ENCODE measurements at places on chromosomes 11 and 22.
A peak's percentile ranks its signal among the peaks of the same experiment; 100 is the strongest.

GRCh38 chr22:40637183-40638150 is 948 bp upstream of the MRTFA start:
- DNase-seq = no peak

DNA sequence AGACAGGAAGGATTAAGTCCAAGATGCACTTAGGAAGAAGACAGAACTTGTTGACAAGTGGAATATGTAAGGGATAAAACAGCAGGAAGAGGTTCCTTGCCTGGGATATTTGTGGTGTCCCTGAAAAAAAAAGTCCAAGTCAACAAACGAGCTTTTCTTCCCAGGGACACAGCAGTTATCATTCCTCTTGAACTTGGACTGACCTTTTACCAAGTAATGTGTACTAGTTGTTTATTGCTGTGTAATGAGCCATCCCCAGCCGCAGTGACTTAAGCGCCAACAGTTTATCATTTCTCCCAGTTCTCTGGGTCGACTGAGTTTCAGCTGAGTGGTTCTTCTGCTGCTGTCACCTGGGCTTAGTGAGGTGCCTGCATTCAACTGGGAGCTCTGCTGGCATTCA is 37.0 kb downstream of the KREMEN1 start:
- no peak for DNase-seq

DNA sequence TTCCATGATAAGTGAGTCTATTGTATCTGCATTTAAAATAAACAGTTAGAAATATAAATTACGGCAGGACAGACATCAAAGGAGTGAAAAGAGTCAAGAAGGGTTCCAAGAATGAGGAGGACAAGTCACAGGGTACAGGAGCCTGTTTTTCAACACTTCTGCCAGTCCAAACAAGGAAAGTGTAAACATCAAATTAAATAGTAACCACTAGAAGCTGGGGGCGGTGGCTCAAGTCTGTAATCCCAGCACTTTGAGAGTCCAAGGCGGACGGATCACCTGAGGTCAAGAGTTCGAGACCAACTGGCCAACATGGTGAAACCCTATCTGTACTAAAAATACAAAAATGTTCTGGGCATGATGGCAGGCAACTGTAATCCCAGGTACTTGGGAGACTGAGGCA is 219.6 kb downstream of the LUZP2 start:
- DNase-seq = no peak

DNA sequence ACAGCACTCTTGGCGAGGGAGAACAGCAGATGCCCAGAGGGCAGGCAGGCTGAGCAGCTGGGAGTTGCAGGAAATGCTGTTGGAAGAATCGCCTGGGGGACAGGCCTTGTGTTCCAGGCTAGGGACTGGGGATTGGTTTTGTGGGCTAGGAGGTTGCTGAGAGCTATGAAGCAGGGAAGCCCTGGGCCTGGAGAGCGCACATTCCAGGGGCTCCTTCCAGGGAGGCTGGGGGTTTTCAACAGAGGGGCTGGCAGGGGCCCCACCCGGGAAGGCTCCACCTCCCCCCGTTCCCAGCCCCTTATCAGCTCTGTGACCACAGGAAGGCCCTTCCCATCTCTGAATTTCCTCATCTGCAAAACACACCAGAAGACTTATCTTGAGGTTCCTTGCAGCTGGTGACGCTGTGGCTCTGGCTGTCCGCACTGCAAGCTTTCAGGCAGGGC is 21.7 kb downstream of the WNT11 start:
- no peak for DNase-seq

- no peak for DNase-seq
These were observed 835.1 kb downstream of the NTM start for GRCh38 chr11:132205496-132205895.

DNA sequence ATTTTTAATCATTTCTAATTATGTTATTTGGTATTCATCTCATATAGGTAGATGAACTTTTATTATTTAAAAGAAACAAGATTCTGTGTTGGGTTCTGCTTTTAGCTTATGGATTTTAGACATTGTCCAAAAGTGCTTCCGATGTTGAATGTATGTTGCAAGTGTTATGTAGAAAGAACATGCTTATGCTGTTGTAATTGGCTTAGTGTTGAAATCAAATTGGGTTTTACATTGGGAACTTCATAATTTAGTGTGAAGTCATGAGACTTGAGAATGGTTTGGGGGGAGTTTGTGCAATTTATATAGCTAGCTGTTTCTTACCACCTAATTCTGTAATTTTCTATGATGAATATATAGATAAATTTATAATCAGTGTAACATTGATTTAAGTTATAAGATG is 3.6 kb downstream of the MTMR3 start:
- no peak for DNase-seq

DNA sequence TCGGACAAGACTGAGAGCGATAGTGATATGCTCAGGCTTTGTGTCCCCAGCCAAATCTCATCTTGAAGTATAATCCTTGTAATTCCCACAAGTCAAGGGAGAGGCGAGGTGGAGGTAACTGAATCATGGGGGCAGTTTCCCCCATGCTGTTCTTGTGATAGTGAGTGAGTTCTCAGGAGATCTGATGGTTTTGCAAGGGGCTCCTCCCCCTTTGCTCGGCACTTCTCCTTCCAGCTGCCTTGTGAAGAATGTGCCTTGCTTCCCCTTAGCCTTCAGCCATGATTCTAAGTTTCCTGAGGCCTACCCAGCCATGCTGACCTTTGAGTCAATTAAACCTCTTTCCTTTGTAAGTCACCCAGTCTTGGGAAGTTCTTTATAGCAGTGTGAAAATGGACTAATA is 7.5 kb upstream of the FOLR2 start:
- no peak for DNase-seq

GRCh38 chr11:118662401-118663271 is 16.8 kb downstream of the TREH start:
- no peak for DNase-seq

- peak; percentile 66 for DNase-seq
These were observed 23.8 kb upstream of the CAPRIN1 start for GRCh38 chr11:34027516-34028408.

DNA sequence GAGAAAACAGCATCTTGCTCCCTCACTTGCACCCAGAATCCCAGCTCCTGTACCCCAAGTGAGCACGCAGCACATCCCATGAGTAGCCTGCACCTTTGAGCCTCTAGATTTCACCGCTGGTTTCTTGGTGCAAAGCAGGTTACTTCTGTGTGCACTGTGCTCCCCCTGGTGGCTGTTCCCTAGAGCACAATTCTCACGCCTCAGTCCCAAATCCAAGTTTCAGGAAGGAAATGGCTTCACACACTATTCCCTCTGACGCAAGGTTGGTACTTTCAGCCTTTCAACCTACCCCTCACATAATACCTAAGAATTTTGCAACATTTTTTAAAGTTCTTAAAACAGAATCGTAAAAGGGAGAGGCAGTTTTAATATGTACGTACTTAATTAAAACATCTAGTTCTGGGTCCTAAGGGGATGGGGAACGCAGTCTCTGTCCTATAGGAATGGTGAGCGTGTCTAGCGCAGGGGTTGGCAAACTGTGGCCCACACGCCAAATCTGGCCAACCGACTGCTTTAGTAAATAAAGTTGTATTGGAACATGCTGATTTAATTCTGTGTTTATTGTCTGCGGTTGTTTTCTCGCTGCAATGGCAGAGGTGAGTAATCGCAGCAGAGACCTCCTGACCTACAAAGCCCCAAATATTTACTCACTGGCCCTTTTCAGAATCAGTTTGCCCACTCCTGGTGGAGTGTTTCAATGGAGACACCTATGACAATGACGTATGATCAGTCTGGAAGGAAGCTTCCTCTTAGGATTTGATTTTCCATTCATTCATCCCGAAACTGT is 27.5 kb downstream of the DHCR7 start:
- DNase-seq = peak; percentile 32

DNA sequence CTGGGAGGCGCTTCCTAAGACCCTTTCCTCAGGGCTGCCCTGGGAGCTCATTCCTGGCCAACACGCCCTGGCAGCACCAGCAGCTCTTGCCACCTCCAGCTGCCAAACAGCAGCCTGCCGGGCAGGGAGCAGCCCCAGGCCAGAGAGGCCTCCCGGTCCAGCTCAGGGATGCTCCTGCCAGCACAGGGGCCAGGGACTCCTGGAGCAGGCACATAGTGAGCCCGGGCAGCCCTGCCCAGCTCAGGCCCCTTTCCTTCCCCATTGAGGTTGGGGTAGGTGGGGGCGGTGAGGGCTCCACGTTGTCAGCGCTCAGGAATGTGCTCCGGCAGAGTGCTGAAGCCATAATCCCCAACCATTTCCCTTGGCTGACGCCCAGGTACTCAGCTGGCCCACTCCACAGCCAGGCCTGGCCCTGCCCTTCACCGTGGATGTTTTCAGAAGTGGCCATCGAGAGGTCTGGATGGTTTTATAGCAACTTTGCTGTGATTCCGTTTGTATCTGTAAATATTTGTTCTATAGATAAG is 7.6 kb downstream of the SLC39A13 start:
- peak; percentile 82 for DNase-seq

- DNase-seq = no peak
These were observed 97.4 kb downstream of the MED15 start for GRCh38 chr22:20604776-20605221.

DNA sequence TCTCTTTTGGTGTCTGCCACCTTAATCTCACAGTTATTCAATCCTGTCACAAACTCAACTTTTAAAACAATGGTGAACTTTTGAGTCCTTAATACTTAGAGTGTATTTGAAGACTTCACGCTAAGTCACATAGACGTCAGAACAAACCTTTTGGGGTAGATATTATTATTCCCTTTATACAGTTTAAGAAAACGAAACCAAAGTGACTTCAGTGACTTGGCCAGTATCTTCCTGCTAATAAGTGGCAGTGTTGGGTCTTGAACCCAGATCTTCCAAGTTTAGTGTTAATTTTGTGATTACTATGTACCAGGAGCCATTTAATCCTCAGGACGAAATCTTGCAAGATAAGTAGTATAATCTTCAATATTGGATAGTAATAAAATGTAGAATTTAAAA is 691 bp downstream of the CEP295 start:
- peak; percentile 48 for DNase-seq

DNA sequence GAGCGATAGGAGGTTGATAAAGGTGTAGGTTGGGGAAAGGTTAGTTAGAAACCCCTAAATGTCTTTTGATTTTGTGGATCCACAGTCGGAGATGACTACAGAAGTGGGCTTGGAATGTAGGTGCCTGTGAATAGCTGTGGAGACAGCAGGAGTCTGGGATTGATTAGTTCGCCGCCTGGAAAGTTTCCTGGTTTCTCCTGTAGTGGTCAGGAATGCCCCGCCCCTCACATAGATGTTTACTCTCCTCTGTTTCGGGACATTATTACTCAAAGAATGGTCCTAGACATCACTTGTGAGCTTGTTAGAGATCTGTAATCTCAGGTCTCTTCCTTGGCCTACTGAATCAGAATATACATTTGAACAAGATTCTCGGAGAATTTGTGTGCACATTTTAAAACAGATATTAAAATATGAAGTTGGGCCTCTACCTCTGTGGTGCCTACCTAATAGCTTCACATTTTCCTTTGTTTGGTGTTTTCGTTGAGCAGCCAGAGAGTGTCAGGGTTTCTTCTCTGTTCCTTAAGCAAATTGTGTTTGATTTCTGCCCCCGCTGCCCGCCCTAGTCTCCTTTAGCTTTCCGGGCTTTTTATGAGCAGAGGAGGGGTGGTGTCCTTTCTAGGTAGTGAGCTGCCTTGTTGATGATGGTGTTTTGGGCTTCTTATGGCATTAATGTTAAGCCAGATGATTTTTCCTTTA is 89.4 kb downstream of the PPP6R3 start:
- no peak for DNase-seq

- DNase-seq = no peak
These were observed 18.9 kb upstream of the RFPL3 start for GRCh38 chr22:32338757-32339156.

DNA sequence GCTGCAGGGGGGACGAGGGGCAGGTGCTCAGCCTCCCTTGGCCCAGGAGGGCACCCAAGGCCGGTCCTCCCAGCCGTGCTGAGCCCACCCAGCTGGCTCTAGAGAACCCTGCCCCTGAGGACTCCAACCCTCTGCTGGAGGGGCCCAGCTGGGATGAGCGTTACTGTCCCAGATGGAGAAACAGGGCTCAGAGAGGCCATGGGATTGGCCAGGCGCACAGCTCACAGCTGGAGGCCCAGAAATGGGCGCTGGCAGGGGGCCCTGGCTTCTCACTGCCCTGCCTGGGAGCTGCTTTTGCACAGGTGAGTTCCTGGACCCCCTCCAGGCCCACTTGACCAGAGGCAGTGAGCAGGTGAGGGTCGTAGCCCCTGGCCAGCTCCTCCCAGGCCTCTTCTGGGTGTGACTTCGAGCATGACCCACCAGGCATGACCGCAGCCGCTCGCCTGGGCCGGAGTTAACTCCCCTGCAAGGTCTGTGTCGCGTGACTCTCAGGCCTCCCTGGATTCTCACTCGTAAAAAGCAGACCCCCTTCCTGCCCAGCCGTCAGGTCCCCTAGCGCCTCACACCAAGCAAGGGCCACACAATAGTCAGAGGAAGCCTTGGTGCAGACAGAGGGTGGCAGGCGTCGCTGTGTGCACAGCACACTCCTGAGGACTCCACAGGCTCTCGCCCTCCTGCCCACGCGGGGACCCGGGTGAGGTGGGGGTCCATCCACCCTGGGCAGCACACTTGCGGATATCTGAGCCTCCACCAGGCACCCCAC is 19.7 kb upstream of the IL17REL start:
- no peak for DNase-seq

DNA sequence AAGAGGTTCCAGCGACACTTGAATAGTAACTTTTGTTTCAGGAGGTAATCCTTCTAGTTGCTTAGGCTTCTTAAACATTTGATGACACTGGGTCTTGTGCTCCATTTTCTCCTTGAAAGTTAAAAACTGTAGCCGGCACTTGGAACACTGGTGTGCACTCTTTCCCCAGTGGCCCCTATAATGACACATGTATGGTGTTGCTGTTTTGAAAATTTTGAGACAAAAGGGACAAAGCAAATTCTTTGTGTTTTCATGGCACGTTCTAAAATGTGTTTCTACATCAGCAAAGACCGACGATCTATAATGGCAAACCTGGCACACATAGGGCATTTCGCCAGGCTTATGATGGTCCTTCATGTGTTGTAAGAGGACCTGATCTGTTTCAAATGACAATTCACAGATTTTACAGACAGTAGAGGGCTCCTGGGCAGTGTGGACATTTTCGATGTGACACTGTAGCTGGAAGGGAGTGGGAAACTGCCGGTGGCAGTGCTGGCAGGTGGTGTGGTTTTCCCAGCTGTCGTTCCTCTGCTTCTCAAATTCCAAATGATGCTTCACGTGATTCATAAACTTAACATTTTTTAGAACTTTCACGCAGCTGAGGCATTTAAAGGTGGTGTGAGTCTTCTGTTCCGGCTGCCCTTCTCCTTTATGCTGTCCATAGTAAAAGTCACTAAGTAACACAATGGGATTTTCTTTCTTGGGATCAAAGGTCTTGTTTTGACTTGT is 20.5 kb downstream of the ZNF280B start:
- DNase-seq = peak; percentile 6

DNA sequence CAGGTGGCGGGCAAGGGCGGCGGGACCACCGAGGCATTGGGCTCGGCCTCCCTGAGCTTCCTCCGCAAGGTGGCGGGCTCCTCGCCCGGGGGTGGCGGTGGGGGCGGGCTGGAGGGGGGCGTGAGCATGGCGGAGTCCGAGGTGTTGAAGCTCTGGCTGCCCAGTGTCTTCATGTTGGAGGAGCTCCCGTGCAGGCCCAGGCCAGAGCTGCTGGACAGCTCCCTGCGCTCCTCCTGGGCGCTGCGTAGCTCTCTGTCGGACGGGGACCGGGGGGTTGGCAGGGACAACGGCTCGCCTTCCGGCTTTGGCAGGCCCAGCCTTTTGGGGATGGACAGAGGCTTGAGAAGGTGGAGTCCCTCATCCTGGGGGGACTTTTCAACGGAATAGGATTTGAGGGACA is 43.9 kb upstream of the BID start:
- DNase-seq = no peak

Measured in NCI-H2029 treated with DMSO at 0.1 percent for 48 hours (cell line).